ENCODE measurements at places on chromosomes 6 and 20. TPM values are rescaled to one million over a fixed set of nuclear protein-coding genes. Genes with fewer than 3 reads are reported as not detected.
A peak's percentile ranks its signal among the peaks of the same experiment; 100 is the strongest.

GRCh38 chr20:44601801-44602204 lies 19.4 kb downstream of the PKIG start:
- no peaks in the 10 kb centered on the region for H3K27me3 ChIP-seq
- no peak overlapping the region for H3K4me3 ChIP-seq
- no peak for DNase-seq
- peak overlapping the region; percentile 88 for H3K27ac ChIP-seq
- H3K4me1 ChIP-seq = peaks cover 63% of the 10 kb centered on the region

GRCh38 chr6:168121303-168121665 lies 42.3 kb upstream of the FRMD1 start:
- H3K36me3 ChIP-seq = no peaks in the 10 kb centered on the region
- no peak for DNase-seq
- H3K27ac ChIP-seq = no peak overlapping the region
- no peaks in the 10 kb centered on the region for H3K27me3 ChIP-seq
- no peak overlapping the region for H3K4me3 ChIP-seq
- H3K4me1 ChIP-seq = no peaks in the 10 kb centered on the region

GRCh38 chr20:9510911-9511310 lies 3.5 kb upstream of the LAMP5 start:
- H3K27me3 ChIP-seq = peaks cover 97% of the 10 kb centered on the region
- H3K36me3 ChIP-seq = no peaks in the 10 kb centered on the region
- no peak overlapping the region for H3K4me3 ChIP-seq
- H3K27ac ChIP-seq = no peak overlapping the region

MYBL2 gene
- polyA plus RNA-seq = 25.8 TPM

JAG1 gene
- 63.0 TPM for polyA plus RNA-seq

Data from left lung (tissue), 14 donors.